ENCODE measurements at places on chromosomes 4 and X.

DNA sequence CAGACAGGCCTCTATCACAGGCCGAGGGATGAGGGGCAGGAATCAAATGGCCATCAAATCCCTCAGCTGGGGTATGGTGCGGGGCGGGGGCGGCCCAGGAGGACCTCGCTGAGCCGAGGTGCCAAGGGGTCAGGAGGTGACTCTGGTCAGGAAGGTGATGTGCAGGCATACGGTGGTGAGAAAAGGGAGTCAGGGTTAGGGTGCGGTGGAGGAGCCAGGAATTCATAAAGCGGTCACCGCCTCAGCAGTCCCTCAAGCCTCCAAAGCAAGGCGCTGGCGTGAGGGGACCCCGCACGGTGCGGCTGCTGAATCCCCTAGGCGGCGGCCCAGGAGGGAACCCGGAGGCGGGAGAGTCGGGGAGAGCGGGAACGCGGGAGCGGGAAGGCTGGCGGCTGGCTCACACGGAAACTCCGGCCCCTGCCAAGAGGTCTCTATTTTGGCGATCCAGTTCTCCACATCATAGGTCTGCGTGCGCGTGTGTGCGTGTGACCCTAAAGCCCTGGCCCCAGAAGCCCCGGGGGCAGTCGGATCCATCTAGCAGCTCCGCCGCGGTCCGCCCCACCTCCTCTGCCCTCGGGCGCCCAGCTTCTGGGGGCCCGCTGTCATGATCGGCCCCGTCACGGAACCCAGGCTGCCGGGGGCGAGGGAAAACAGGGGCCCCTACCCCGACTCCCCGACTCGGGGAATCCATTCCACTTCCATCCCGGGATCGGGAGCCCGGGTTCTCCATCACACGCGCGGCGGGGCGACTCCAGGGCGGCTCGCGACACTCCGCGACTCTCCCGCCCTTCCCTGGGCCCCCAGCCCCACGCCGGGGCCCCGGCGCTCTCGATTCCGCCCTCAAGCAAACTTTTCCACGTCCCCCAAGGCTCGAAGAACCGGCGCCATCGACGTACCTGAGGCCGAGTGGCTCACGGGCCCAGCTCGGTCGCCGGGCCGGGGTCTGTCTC lies 593 bp downstream of the ELF4 start:
- no peaks in the 10 kb centered on the region for H3K36me3 ChIP-seq
- no peaks in the 10 kb centered on the region for H3K27me3 ChIP-seq
- peaks cover 45% of the 10 kb centered on the region for H3K4me1 ChIP-seq
- H3K27ac ChIP-seq: peak overlapping the region; percentile 84

- H3K36me3 ChIP-seq: no peaks in the 10 kb centered on the region
- no peak for DNase-seq
- H3K4me3 ChIP-seq: no peak overlapping the region
- no peak overlapping the region for H3K27ac ChIP-seq
- no peaks in the 10 kb centered on the region for H3K27me3 ChIP-seq
Measured at GRCh38 chr4:107838861-107839565, 14.3 kb downstream of the SGMS2 start.

- peaks cover 2% of the 10 kb centered on the region for H3K36me3 ChIP-seq
- no peak overlapping the region for H3K27ac ChIP-seq
- no peak for DNase-seq
- H3K27me3 ChIP-seq: no peaks in the 10 kb centered on the region
- no peak overlapping the region for H3K4me3 ChIP-seq
Measured at GRCh38 chr4:153510252-153511001, 44.3 kb downstream of the TMEM131L start.

GRCh38 chr4:145539671-145540070 lies 58.0 kb downstream of the SMAD1 start:
- peaks cover 3% of the 10 kb centered on the region for H3K27me3 ChIP-seq
- no peaks in the 10 kb centered on the region for H3K36me3 ChIP-seq
- no peaks in the 10 kb centered on the region for H3K4me1 ChIP-seq
- H3K4me3 ChIP-seq: no peak overlapping the region
- no peak overlapping the region for H3K27ac ChIP-seq

DNA sequence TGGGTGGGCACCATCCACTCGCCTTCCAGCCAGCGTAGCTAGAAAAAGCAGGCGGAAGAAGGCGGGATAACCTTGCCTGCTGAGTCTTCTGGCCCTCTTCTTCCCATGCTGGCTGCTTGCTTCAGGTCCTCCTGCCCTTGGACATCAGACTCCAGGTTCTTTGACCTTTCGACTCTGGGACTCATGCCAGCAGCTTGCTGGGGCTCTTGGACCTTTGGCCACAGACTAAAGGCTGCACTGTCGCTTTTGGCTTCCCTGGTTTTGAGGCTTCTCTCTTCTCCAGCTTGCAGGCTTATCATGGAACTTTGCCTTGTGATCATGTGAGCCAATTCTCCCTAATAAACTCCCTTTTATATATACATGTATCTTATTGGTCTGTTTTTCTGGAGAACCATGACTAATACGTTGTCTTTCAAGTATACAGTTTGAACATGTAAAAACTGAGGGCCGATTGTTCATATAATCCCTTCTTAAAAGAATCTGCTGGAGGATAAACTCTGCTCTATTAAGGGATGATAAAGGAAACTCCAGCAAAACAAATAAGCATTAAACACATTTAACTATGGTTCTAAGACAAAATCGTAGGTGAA lies 116.6 kb upstream of the LCORL start:
- H3K27me3 ChIP-seq: peaks cover 16% of the 10 kb centered on the region
- no peaks in the 10 kb centered on the region for H3K4me1 ChIP-seq
- no peak for DNase-seq
- no peaks in the 10 kb centered on the region for H3K36me3 ChIP-seq

DNA sequence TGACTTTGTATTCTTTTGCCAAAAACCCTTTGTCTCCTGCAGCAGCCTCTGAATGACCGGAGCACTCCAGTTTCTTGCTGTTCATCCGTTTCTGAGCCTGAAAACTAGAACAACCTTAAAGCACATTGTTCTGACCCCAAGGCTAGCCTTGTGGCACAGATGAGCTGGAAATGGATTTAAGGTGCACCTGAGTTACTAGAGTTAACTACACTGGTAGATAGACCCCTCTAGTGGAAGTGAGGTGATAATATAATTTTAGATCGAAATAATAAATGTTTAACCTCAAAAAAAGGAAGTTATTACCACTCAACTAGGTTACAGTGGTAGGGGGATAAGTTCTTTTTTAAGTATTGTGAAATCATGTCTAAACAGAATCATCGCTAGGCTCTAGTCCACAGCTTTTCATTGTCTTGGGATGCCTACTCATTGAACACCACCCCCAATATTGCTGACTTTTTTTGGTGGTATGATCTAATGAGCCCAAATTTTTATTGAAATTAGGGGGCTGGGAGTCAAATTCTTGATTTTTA lies 2.7 kb downstream of the PLS3 start:
- DNase-seq: no peak
- H3K27me3 ChIP-seq: peaks cover 6% of the 10 kb centered on the region
- H3K4me1 ChIP-seq: peaks cover 3% of the 10 kb centered on the region
- H3K36me3 ChIP-seq: no peaks in the 10 kb centered on the region
- no peak overlapping the region for H3K4me3 ChIP-seq

- no peaks in the 10 kb centered on the region for H3K4me1 ChIP-seq
- H3K27me3 ChIP-seq: no peaks in the 10 kb centered on the region
- H3K27ac ChIP-seq: no peak overlapping the region
- H3K36me3 ChIP-seq: no peaks in the 10 kb centered on the region
- no peak for DNase-seq
- H3K4me3 ChIP-seq: no peak overlapping the region
Measured at GRCh38 chrX:141439651-141440050, 144.9 kb downstream of the SPANXA1 start.

GRCh38 chrX:153561337-153561736 lies 37.6 kb downstream of the CCNQ start:
- no peak overlapping the region for H3K27ac ChIP-seq
- H3K4me3 ChIP-seq: no peak overlapping the region
- H3K4me1 ChIP-seq: no peaks in the 10 kb centered on the region
- H3K27me3 ChIP-seq: no peaks in the 10 kb centered on the region
- no peaks in the 10 kb centered on the region for H3K36me3 ChIP-seq

DNA sequence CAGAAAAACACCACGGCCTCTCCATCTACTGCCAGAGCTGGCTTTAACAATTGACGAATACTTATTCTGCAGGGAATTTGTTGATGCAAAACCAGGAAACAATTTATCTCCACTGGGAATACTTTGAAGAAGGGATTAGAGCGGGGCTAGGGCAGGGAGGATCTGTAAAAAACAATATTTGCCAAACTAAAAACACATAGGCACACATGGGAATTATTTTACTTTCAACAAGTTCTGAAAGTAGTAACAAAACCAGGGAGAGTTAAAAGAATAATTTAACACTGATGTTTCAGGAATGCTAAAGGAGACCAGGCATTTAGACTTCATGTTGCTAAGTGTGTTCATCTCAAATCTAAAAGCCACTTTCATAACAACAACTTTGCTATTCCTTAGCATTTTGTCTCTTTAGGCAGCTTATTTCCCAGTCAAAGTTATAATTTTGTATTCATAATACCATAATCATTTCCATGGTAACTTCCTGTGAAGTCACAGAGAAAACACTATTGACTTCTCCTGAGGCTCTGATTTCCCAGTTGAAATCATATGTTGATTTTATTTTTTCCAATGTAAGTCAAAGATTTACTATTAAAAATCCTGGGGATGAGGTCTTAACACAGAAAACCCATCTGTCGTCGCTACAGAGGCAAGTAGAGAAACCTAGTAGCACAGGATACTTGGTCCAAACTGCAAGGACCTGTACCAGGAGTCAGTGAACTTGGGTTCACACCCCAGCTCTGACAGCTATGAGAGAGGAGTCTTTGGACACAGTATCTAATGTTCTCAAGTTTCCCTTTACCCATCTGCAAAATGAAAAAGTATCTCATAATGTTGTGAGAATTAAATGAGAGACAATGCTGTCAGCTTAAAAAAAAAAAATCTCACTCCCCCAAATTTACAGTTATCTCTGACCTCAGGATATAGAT lies 69.3 kb downstream of the SH3RF1 start:
- H3K4me3 ChIP-seq: no peak overlapping the region
- H3K4me1 ChIP-seq: peaks cover 12% of the 10 kb centered on the region
- H3K27me3 ChIP-seq: peaks cover 22% of the 10 kb centered on the region
- DNase-seq: no peak
- H3K27ac ChIP-seq: no peak overlapping the region

GRCh38 chr4:14336656-14337055 lies 665.6 kb upstream of the CPEB2 start:
- H3K36me3 ChIP-seq: no peaks in the 10 kb centered on the region
- no peak overlapping the region for H3K4me3 ChIP-seq
- H3K27ac ChIP-seq: no peak overlapping the region
- no peak for DNase-seq

GRCh38 chr4:187618701-187619281 lies 376.8 kb upstream of the ZFP42 start:
- H3K4me3 ChIP-seq: no peak overlapping the region
- H3K27ac ChIP-seq: no peak overlapping the region
- DNase-seq: no peak
- H3K36me3 ChIP-seq: no peaks in the 10 kb centered on the region
- H3K27me3 ChIP-seq: no peaks in the 10 kb centered on the region

DNA sequence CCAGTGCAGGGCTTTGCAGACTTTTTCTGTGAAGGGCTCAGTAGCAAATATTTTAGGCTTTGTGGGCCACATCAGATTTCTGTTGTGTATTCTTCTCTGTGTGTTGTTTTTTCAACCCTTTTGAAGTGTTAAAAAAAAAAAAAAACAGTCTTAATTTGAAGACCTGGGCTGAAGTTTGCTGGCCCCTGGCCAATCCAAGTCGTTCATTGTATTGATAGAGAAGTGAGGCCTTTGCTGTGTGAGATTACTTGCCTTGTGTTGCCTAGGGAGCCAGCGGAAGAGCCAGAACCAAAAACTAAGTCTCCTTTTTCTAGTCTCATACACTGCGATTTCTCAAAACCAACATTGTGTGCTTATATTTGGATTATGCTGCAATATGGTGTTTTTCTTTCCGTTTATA lies 46.9 kb downstream of the MTM1 start:
- H3K27me3 ChIP-seq: no peaks in the 10 kb centered on the region
- H3K36me3 ChIP-seq: peaks cover 3% of the 10 kb centered on the region
- DNase-seq: no peak
- H3K4me1 ChIP-seq: no peaks in the 10 kb centered on the region
- no peak overlapping the region for H3K4me3 ChIP-seq
- no peak overlapping the region for H3K27ac ChIP-seq

DNA sequence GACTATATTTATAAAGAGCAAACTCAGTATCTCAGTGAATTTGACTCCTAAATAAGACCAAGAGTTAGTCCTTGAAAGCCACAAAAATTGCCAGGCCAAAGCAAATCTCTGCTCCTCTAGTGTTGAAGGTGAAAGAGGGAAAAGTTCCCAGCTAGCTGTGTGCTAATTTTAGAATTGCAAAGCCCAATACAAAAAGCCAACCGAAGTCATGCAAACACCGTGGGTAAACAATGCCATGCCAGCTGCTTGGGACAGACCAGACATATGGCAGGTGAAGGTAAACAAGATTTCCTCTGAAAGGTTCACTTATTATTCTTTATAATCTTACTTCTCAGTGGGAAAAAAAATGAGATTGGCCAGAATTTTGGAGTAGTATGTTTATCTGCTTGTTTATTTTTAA lies 80.5 kb upstream of the LNX1 start:
- H3K27ac ChIP-seq: no peak overlapping the region
- DNase-seq: no peak
- peaks cover 9% of the 10 kb centered on the region for H3K27me3 ChIP-seq
- no peaks in the 10 kb centered on the region for H3K4me1 ChIP-seq
- no peaks in the 10 kb centered on the region for H3K36me3 ChIP-seq
- no peak overlapping the region for H3K4me3 ChIP-seq

DNA sequence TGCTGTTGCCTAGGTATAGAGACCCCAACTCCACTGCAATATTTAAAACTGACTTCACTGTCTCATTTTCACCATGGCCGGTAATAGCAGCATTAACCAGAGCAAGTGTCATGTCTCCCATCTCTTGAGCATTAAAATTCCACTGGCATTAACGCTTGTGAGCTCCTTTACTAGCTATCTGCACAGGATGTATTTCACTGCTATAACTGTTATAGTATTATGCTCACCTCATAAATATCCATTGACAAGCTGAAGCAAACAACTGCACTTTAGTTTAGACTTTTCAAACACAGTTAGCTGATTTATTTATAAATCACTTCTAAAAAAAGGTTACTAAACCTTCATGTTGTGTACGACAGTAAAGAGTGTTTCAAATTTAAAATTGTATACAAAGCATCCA lies 157.8 kb downstream of the ANTXR2 start:
- no peaks in the 10 kb centered on the region for H3K36me3 ChIP-seq
- H3K27me3 ChIP-seq: no peaks in the 10 kb centered on the region
- peaks cover 16% of the 10 kb centered on the region for H3K4me1 ChIP-seq
- no peak for DNase-seq
- no peak overlapping the region for H3K4me3 ChIP-seq

DNA sequence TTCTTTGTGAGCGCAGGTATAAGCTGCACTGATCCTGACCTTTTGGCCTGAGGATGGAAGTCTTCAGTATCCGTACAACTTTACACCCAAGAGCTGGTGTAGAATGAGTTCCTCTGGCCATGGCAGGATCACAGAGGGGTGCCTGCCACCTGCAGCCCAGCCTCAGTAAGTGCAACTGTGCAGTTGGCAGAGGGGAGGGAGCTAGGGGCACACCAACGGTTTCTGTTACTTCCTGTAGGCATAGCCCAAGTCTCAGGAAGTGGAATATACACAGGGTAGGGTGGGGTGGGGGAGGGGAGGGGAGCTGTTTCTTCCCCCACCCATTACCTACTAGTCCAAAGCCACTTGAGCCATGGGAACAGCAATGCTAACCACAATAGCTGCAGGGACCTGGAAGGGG lies 85.4 kb upstream of the GBA3 start:
- peak; percentile 67 for DNase-seq
- no peak overlapping the region for H3K27ac ChIP-seq
- no peaks in the 10 kb centered on the region for H3K36me3 ChIP-seq
- no peak overlapping the region for H3K4me3 ChIP-seq
- peaks cover 9% of the 10 kb centered on the region for H3K4me1 ChIP-seq

- no peak overlapping the region for H3K4me3 ChIP-seq
- no peak for DNase-seq
Measured at GRCh38 chrX:119145241-119145653, 17.6 kb upstream of the KIAA1210 start.

All from natural killer cell treated with Interleukin-12 subunit alpha and Interleukin-12 subunit beta and Interleukin-15 and Interleukin-18, amount 100 ng/mL, for 72 hours (primary cell).